ENCODE measurements at places on chromosomes 4 and X. TPM values are rescaled to one million over a fixed set of nuclear protein-coding genes. Genes with fewer than 3 reads are reported as not detected.
A peak's percentile ranks its signal among the peaks of the same experiment; 100 is the strongest.

GRCh38 chr4:98614662-98615061, 43.7 kb downstream of the TSPAN5 start:
- DNase-seq, result no peak

DNA sequence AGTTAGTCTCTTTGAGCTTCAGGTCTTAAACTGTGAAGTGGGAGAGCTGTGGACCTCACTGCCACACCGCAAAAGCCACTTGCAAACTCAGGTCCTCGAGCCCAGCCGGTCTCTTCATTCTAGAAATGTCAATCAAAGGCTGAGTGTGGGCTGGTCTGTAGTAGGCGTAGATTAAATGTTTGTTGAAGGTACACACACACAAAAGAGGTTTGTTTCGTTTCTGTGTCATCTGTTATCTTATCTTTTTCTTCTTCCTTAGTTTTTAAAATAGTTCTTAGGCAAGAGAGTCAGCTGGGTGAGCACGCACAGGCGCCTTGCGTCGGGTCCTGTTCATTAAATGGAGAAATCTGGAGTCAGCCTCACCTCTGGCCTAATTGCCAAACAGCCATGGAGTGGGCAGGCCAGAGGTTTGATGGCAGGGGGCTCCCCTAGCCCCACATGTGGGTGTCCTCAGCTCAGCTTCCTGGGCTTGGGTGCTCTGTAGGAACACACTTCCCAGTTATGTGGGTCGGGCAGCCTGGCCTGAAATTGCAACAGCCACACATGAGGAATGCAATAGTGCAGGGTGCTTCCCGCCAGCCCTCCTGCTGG, 836 bp upstream of the PSAPL1 start:
- no peak for DNase-seq

- DNase-seq, result no peak
These were observed 98.3 kb downstream of the SORBS2 start for GRCh38 chr4:185713731-185714130.

DNA sequence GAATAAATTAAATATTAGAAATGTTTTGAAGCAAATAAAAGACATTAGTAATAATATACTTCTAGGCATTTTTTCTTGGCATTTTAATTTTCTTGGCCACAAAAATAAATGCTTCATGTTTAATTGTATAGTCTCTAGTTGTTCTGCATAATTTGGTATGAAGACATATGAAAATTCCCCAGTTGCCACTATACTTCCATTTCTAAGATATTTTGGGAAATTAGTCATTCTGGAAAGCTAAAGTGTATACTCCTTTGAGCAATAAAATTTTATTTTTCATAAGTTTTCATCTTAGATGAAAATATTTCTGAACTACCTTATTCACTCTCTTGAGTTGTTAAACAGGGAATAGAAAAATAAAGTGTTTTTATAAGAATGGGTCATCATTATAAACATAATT, 13.8 kb downstream of the HDX start:
- DNase-seq, result no peak

- no peak for DNase-seq
These were observed 44.8 kb downstream of the BANK1 start for GRCh38 chr4:101835121-101835904.

DNA sequence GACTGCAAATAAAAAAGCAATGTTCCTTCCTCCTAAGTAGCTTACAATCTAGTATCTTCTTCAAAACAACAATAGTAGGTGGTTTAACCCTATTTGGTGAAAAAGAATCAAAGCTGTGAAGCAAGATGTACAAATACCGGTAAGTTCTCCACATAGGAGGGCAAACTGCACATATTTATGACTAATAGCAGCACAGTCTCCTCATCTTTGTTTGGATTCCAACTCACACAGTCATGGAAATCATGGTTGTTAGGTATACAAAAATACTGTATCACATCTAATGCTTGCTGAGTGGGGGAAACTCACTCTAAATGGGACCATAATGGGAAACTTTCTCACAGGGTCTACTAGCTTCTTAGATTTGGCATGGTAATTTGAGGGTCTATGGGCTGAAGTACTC, 597.2 kb downstream of the INPP4B start:
- DNase-seq, result no peak

Gene CXCL13
- total RNA-seq, result 2.5 TPM

DNA sequence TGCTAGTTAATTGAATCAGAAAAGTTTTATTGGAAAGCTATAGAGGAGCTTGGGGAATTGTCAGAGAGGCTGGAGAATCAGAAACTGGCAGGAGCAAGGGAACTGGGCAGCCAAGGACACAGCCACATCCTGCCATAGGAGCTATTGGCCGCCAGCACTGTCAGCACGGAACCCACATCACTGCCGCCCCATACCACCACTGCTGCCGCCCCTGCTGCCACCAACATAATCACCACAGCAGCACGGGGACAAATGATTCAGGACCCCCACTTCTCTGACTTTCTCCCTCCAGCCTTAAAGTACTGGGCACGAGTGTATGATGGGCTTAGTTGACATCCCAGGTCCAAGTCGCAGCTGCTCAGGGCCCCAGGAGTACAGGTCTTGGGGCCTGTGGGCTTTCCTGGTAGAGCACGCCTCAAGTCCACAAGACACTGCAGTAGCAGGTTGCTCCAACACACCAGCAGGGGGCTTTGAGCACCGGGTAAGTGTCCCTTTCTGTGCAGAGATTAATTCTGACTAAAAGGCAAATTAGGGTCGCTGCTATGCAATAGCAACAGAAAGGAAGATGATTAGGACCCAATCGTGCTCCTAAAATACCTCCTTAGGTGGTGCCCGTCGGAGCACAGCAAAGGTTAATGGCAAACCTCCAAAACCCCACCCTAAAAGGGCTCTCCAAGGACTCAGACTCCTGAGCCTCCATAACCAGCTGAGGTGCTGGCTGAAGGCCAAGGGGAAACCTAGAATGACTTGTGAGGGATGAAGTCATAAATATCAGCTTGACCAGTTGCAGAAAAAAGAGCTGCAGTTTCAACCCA, 6.9 kb downstream of the PJA1 start:
- peak; percentile 6 for DNase-seq

Gene MAGEE2
- not detected for total RNA-seq

DNA sequence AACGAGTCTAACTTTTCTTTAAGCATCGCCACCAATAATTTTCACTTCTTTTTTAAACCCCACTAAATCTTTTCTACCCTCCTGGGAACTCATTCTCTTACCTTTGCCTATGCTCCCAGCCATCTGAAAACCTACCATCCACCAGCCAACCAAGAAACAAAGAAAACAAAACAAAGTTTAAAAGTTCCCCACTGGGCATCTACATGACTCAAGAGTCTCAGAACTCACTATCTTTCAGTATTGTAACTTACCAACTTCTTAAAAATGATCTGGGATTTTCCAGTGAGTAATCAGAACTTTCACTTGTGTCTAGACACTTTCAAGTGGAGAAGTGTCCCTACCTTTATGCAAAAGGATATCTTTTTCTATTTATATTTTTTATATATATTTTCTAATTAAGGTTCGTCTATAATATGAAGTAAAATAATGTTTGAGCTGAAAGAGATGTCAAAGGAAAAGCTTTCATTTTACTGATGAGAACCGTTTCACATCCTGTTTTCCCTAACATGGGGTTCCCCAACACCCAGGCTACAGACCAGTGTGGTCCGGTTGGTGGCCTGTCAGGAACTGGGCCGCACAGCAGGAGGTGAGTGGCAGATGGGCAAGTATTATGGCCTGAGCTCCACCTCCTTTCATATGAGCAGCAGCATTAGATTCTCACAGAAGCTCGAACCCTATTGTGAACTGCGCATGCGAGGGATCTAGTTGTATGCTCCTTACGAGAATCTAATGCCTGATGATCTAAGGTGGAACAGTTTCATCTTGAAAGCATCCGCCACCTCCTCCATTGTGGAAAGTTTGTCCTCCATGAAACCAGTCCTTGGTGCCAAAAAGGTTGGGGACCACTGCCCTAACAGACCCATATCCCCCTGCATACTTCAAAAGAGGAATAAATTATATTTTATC, 9.8 kb upstream of the TIGD2 start:
- no peak for DNase-seq

DNA sequence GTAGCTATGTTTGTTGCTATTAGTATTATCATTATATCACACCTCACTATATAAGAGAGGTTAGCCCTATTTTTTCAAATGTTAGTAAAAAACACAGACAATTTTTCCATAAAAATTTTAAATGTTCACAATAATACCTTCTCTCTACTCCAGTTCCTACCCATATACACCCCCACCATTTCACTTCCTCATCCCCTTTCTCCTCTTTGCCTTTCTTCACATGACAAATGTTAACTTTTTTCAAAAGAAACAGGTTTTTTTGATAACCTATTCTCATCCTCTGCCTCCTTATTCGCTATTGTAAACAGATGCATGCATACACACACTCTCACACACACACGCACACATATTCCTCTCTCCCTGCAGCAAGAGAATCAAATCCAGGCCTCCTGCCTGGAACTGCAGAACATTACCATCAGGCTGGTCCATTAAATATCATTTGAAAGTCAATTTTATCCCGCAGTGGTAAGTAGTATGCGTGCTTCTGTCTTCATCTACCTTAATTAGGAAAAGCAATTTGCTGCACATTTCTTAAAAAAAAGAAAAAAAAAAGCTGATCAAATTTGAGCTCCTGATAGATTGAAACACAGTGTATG, 55.5 kb downstream of the MID1IP1 start:
- no peak for DNase-seq

Gene RHOXF2B
- total RNA-seq, result not detected

DNA sequence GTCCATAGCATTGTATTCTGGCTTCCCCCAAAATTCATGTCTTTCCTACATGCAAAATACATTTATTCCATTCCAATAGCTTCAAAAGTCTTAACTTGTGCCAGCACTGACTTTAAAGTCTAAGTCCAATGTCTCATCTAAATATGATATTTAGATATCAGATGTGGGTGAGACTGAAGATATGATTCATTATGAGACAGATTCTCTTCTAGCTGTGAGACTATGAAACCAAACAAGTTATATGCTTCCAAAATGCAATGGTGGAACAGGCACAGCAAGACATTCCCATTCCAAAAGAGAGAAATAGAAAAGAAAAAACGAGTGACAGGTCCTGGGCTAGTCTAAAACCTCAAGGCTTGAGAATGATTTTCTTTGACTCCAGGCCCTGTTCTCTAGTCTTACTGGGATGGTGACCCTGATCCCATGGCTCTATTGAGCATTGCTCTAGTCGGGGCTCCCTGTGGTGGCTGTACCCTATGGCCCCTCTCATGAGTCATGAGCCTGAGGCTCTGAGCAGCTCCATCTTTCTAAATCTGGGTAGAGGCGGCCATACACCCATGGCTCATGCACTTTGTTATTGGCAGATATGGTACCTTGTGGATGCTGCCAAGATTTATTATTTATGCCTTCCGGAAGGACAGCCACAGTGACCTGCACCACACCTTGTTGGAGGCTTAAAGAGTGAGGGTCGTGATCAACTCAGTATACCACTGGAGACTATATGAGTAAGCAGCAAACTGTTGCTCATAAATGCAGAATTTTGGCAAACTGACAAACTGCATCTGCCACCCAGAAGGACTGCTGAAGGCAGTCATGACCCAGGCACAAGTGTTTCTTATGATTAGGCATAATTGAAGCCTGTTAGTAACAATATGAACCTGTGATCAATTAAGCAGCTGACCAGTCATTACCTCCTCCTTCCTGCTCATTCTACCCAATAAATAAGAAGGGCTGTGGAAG, 38.5 kb upstream of the BOD1L1 start:
- DNase-seq, result no peak

DNA sequence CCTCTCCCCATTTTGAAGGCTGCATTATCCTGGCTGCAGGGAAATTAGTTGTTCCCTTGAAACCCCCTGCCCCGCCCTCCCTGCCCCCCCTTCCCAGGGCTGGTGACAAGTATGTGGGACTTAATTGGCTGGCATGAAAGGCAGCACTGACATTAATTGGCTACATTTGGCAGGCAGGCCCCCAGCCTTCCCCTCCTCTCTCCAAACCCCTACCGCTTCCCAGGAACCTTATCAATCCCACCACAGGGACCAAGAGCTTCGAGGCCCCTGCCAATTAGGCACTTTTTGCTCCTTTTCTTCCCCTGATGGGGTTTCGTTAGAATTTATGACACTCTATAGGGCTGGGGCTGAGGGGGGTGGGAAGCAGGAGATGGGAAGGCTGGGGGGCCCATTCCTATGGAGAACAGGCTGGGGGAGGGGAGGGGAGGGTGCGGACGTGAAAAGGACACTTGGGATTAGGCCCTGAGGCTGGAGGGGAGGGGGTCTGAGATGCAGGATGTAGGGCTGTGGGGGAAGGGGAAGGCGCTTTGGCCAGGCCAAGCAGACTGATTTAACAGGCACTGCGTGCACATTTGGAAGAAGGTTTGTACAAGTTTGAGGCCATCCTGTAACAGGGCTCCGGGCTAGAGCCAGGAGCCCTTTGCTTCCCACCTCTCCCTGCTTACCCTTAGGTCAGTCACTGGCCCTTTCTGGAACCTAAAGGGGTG, 52.2 kb downstream of the EFNB1 start:
- no peak for DNase-seq

DNA sequence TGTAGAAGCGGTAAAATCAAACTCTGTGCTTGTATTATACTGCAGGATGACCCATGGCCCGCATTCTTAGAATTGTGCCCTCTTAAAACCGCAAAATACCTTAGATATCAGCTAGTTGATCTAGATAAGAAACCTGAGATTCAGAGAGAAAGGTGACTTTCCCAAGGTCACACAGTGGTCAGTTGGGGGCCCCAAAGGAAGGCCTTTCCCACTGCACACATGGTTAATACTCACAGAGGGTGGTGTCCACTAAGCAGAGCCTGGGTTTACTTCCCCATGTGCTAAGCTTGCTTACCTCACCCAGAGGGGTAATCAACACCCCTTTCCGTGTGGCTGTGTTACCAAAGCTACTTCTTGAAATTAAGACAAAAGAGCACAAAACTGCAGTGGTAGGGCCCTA, 66.3 kb downstream of the RBM47 start:
- no peak for DNase-seq

Gene MAPK10
- not detected for total RNA-seq

- no peak for DNase-seq
These were observed 65.8 kb downstream of the NHS start for GRCh38 chrX:17440836-17441235.

DNA sequence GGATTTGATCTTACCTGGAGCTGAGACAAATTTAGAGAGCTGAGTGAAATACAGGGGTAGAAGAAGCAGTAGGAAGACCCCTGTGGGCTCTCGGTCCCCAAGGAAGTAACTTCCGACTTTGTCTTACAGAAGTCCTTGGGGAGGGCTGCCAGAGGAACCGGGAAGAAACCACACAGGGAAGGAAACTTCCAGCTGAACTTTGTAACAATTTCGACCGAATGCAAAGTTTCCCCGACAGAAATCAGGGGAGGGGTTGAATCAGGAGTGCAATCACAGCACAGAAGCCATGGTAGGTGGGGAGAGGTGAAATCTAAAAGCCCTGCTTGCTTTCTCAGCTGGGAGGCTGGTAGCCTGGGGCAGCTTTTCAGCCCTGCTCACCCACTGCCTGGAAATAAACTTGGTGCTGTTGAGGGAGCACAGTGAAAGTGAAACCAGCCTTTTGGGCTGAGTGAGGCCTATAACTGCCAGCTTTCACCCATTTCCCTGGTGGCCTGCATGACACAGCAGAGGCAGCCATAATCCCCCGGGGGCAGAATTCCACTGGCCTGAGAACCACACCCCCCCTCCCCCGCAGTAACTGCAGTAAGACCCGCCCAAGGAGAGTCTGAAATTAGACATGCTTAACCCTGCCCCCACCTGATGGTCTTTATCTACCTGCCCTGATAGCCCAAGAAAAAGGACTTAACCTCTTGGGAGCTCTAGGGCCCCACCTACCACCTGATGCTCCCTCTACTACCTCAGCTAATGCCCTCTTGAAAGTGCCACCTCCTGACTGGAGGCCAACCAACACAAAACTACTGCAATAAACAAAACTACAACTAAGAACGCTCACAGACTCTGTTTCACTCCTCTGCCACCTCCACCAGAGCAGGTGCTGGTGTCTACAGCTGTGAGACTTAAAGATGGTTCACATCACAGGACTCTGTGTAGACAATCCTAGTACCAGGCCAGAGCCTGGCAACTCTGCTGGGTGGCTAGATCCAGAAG, 248.2 kb downstream of the PARM1 start:
- no peak for DNase-seq

All from activated naive CD4-positive, alpha-beta T cell treated with anti-CD3 and anti-CD28 coated beads, Interleukin-2, amount 50 U/mL, for 72 hours (primary cell).